ENCODE measurements at places on chromosomes 2 and 18. TPM values are rescaled to one million over a fixed set of nuclear protein-coding genes. Genes with fewer than 3 reads are reported as not detected.

DNA sequence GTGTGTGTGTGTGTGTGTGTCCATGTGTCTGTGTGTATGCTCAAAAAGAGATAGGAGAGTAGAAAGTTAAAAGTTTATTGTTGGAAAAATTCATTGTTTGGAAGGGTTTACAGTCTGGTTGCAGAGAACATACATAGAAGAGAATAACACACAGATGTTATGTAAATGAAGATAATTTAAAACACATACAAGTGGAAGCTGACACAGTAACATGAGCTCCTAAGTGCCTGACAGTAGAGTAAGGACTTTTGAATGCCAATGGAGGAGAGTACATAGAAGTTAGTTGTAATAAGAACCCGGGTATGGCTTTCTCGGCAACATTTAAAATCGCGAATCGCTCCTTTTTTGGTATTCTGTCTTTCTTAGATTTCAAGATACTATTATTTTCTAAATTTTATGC is 137.0 kb upstream of the FANCL start:
- DNase-seq: no peak

GRCh38 chr2:160612266-160612856 is 118.8 kb upstream of the RBMS1 start:
- DNase-seq: no peak

GRCh38 chr18:49619801-49620200 is 57.9 kb downstream of the LIPG start:
- DNase-seq: no peak

DNA sequence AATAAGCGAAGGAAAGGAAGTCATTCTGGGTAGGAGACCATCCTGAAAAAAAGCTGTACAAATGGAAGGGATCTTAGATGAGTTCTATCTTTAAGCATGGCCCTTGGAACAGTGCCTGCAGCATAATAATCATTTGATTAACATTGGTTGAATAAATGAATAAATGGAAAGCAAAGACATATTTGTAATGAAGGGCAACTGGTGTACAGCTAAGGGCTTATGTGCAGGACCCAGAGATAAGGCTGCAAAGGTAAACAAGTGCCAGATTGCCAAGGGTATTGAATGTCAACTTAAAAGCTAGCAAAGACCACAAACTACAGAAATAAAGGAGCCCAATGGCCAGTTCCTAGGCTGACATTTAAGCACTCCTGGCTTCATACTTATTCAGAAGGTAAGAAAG is 19.4 kb downstream of the IMMT start:
- no peak for DNase-seq

DNA sequence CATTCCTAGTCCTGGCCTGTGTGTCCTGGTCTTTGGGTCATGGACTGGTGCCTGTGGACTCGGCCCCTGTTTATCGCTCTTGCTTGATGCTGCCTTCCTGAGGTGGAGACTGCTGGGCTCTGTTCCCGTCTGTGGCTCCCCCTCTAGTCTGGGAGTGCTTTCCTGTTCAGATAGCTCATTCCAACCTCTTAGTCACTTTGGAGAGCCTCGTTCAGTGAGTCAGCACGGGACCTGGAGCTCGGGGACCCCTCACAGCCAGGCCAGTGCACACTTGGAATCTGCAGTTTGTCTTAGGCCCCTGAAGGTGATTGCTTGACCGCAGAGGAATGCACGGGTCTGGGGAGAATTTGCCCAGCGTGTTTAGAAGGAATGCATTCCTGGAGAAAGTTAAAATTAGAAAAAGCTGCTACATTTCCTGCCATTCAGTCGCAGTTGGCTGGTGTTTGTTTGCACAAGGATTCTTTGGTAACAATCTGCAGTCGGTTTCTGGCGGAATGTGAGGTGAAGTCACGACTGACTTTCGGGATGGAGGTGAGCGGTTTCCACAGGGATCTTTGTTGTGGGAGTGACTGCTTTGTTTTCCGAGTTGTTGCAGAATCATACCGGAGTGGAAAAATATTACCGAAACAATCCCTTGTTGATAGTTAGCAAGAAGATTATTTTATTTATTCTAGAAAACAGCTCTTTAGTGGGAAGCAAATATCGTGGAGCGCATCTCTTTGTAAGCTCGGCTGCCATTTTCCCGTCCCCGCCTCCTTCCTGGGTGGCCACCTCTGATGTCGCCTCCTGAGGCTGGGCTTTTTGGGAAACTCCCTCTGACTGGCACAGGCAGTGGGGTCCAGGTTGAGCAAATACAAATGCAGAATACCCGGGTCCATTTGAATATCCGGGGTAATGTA is 29.6 kb downstream of the SH3BP4 start:
- DNase-seq: peak; percentile 80

DNA sequence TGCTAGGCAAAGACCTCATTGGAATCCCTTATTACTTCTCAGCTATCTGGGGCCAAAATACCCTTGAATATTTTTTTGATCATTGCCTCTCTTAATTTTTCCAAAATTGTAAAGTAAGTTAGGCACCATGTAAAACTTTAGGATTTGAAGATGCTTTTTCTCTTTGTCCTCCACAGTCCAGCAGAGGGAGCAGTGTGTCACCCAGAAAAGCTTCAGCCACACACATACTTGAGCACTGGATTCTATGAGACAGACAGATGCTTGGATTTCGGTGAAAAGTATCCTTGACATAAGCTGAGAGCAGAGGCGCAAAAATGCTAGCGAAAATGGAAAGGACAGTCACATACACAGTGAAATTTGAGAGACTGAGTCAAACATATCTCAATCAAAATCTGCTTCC is 74.7 kb upstream of the KCNJ3 start:
- DNase-seq: peak; percentile 45

DNA sequence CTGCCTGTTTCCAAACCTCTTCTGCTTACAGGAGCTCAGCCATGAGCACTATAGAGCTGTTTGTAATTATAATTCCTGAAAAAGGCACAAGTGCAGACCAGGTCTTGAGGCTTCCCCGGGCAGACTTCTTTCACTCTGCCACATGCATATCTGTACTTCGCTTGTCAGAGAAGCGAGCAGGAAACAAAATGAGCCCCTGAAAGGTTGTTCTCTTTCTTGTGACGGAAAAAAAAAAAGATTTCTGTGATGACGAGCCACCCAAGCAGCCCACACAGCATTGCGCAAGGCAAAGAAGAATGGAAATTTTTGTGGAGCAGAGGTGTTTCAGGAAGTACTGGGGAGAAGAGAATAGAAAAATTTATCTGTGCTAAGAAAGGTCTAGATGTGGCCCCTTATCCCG is 54.0 kb upstream of the LINC00305 start:
- DNase-seq: no peak

GRCh38 chr2:135839713-135840112 is 2.7 kb upstream of the LCT start:
- DNase-seq: no peak

GRCh38 chr2:26883956-26884355 is 36.0 kb downstream of the DPYSL5 start:
- no peak for DNase-seq

GRCh38 chr18:74950479-74950878 is 258.5 kb downstream of the PTGR3 start:
- DNase-seq: no peak

DNA sequence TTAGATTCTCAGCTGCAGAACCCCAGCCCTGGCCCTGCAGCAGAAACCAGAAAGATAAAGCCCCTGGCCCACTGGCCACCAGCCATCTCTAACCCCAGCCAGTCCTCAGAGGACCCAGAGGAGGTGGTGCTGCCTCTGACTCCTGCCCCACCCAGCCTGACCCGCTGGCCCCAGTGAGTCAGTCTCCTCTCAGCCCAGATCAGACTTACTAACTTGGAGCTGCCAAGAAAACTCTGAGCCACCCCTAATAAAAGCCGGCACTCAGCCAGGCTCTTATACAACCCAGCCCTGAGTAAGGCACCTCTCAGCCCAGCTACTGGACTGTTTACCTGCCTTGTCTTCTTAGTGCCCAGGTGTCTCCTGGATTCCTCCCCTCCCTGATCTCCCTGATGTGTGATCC is 2.0 kb downstream of the SLC14A2 start:
- DNase-seq: no peak

DNA sequence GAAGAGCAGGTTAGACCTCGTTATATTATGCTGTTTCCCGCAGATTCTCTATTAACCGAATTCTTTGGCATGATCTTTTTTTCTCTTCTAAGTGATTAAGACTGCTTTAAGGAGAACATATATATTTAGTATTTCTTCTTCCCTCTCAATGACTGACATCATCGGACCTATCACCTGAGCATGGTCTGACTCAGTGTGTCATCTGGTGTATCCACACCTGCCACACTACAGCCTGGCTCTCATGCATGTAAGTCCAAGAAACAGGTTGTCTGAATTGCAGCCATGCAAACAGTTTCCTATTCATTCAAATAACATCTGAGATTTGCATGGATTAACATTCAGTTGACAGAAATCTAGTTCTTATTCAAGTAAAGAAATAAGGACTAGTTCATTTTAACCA is 55.1 kb upstream of the CWC22 start:
- no peak for DNase-seq

GRCh38 chr2:58686776-58687175 is 445.7 kb upstream of the FANCL start:
- no peak for DNase-seq

DNA sequence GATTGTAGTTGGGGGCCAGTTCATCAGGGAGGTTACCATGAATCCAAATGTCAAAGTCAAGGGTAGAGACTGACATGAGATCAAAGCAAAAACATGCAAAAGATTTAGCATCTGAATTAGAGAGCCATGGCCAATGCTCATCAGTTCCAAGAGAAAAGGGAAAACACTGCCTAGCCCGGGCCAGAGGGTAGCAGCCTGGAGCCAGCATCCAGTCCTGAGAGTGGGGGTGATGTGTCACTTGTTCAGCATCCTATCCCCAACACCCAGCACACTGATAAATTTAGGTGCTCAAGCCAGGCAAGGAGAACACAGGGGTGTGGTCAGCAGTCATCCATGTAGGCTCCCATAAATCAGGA is 76.9 kb upstream of the PPP1CB start:
- DNase-seq: no peak

- DNase-seq: peak; percentile 88
Measured at GRCh38 chr2:121530212-121530705, 421 bp upstream of the RNU4ATAC start.

GRCh38 chr2:162174746-162175145 is 22.7 kb upstream of the GCG start:
- DNase-seq: no peak

- no peak for DNase-seq
Measured at GRCh38 chr2:229032608-229033234, 238.4 kb downstream of the PID1 start.

GRCh38 chr2:236912326-236913120 is 173.2 kb upstream of the COPS8 start:
- no peak for DNase-seq

DNA sequence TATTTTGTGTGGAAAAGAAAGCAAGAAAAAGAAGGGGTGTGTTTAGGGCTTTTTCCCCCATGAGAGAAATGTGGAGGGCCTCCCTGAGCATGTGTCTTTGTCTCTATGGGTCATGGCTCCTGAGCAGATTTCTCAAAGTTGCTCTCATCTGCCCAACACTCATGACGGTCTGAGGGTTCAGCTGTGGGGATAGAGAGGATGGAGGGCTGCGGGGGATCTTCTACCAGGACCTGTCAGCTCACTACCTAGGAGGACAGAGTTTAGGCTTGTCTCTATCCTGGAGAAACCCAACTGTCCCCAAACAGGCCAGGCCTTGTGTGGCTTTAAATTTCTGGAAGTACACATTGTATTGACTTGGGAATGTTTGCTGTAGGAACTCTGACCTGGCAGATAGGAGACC is 342.2 kb downstream of the MYCN start:
- DNase-seq: no peak

- no peak for DNase-seq
Measured at GRCh38 chr2:16088035-16088801, 147.9 kb downstream of the MYCN start.

GRCh38 chr2:236826606-236827156 is 257.1 kb downstream of the ACKR3 start:
- no peak for DNase-seq

- no peak for DNase-seq
Measured at GRCh38 chr2:224393157-224393872, 8.6 kb downstream of the FAM124B start.

- peak; percentile 40 for DNase-seq
Measured at GRCh38 chr2:165239230-165239629, at the start of gene SCN2A. TSS of gene SCN2A (plus strand) at chr2:165239414. CDS start at chr2:165295824, 56,410 bp downstream.

DNA sequence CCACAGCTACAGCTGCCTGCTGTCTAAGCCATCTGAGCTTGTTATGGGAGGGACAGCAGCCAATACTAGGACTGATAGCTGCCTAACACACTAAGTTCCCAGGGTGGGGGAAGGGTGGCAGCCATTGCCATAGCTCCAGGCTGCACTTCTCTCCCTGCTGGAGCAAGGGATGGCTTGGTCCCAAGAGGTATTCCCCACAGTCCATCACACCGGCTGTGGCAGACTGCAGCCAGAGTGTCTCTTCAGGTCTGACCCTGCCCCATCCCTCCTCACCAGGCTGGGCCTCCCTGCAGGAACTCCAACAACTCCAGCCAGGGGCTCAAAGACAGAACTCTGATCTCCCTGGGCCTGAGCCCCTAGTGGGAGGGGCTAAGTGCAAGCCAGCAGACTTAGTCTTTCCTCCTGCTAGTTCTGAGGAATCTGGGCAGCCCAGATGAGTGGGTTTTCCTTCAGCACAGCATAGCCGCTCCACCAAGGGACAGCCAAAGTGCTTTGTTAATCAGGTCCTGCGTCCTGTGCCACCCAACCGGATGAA is 632.1 kb downstream of the SOCS6 start:
- DNase-seq: no peak

DNA sequence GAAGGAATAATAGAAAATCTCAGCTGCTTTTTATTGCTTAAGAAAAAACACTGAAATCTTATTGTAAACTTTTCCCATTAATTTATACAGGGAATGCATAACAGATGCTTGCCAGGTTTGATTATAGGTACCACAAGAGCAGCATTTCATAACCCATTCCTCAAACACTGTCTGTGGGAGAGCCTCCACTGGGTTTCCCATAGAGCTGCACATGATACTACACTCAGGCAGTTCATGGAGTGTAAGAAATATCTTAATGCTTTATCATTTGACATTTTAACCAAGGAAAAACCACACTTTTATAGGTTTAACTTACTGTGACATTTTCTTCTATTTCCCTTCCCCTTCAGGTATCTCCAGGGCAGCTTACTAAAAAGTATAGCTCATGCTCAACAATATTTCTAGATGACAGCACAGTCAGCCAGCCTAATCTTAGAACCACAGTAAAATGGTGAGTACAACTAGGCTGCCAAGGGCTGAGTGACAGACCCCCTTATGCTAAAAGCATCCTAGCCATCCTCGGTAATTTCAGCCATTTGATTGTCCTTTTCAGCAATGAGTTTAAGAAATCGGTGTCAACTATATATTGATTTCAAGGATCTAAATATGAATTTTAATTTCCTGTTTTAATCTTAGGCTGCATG is 22.3 kb downstream of the CCNYL1 start:
- no peak for DNase-seq

Gene NETO1
- 2.4 TPM for polyA plus RNA-seq

Gene UGT1A3
- polyA plus RNA-seq: not detected

Gene MTIF2
- 51.7 TPM for polyA plus RNA-seq

Gene ST6GAL2
- 24.7 TPM for polyA plus RNA-seq

Gene CHAC2
- 4.9 TPM for polyA plus RNA-seq

Gene ATP8B1
- polyA plus RNA-seq: 35.0 TPM

Gene PDE1A
- 24.0 TPM for polyA plus RNA-seq

Gene DOK1
- polyA plus RNA-seq: 7.4 TPM

Gene RESP18
- not detected for polyA plus RNA-seq

Gene IL36B
- polyA plus RNA-seq: not detected

Gene AP1S3
- polyA plus RNA-seq: 13.2 TPM
